ENCODE measurements at places on chromosomes 7 and 10.

- no peak for DNase-seq
These were observed 5.6 kb downstream of the DENND11 start for GRCh38 chr7:141696348-141696747.

DNA sequence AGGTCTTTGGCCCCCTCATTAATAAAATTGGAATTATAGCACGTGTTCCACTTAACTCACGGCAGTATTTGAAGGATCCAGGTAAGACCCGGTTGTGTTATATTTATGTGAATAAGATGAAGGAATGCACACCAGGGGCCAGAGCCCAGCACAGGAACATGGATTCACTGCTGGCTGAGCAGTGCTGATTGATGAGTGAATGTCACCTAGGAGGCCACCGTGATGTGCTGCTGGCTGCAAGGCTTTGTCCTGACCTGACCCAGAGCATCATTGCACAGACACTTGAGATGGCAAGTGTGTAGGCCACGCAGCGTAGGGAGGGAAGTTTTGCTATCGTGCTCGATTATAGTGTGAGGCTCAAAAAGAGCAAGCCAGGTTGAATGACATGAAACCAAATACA, 350.7 kb upstream of the MGMT start:
- DNase-seq = no peak

- no peak for DNase-seq
These were observed 61.3 kb downstream of the KLRG2 start for GRCh38 chr7:139422126-139422525.

- DNase-seq = no peak
These were observed 139.7 kb upstream of the ABCB5 start for GRCh38 chr7:20475756-20476155.

GRCh38 chr10:34761453-34761852, 53.6 kb downstream of the PARD3 start:
- no peak for DNase-seq

All from cortex of kidney (tissue), 1 donor.